GM23338 (cell line): ENCODE measurements at places on chromosomes 1 and 21. TPM values are rescaled to one million over a fixed set of nuclear protein-coding genes. Genes with fewer than 3 reads are reported as not detected.

OR1C1 gene
- total RNA-seq: not detected in 2 replicates

GRCh38 chr1:17024721-17025120 is 13.0 kb upstream of the ATP13A2 start:
- no peak for DNase-seq

DNA sequence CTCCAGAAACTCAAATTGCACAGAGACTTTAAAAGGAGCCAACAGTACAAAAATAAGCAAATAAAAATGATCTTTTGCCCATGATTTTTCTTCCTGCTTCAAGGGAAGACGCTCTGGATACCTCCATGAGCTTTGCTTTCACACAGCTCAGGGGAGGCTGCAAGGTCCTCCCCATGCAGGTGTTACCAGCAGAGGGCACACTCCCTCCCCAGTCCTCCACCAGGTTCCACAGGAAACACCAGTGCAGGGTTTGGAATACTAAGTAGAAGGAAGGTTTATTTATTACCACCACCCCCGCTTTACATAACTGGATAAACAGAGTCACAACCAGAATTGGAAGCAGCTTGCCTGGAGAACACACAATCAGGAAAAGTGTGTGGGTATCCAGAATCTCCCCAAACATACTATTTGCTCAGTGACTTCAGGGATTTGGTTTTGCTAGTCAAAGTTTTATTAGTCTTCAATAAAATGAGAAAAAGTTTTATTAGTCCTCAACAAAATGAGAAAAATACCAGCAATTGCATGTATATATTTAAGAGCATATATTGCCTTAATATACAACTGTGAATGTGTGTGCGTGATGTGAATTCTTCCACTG is 37.3 kb downstream of the HSD3B1 start:
- peak; percentile 72 for DNase-seq

DNA sequence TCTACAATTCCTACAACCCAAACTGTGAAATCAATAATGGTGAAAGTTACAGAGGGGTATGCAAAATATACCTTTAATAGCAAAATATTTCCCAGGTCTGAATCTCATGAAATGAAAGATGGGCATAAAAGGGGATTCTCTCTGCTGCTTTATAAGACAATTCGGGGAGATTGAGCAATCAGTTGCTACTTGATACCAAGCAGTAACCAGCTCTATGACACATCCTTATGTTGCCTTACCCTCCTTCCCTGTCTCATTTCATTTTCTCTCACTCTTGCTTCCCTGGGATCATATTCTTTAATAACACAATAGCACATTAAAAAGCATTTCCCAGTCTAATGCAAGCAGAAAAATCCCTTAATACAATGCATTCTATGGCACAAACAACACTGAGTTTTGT is 29.0 kb downstream of the ZSWIM5 start:
- DNase-seq: no peak

HSD11B1 gene
- not detected in 2 replicates for total RNA-seq

DNA sequence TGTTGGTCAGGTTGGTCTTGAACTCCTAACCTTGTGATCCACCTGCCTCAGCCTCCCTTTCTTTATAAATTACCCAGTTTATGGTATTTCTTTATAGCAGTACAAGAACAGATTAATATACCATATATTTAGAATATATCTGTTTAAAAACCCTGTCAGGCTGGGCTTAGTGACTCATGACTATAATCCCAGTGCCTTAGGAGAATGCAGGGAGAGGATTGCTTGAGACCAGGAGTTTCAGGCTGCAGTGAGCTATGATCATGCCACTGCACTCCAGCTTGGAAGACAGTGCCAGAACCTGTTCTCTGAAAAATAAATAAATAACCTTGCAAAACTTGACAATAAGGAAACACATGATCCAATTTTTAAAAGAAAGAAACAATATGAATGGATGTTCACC is 43.9 kb downstream of the ZNF684 start:
- no peak for DNase-seq

DNA sequence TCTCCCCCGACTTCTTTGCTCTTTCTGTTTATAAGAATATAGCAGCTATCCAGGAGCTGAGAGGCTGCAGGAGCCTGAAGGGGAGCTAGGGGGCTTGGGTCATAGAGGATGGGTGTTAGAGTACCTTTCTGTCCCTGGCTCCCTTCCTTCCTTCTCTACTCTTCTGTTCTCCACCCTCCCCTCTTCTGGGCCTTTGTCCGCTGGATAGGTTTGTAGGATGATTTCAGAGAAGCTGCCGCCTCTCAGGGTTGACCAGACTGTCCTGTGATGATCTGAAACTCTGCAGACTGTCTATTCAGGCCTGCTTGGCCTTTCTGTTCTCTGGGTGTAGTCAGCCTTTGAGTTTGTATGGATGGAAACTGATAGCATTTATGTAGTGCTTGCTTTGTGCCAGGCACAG is 26.3 kb downstream of the PPFIA4 start:
- DNase-seq: no peak

OR2M3 gene
- not detected in 2 replicates for total RNA-seq

IL20 gene
- total RNA-seq: not detected in 2 replicates

DNA sequence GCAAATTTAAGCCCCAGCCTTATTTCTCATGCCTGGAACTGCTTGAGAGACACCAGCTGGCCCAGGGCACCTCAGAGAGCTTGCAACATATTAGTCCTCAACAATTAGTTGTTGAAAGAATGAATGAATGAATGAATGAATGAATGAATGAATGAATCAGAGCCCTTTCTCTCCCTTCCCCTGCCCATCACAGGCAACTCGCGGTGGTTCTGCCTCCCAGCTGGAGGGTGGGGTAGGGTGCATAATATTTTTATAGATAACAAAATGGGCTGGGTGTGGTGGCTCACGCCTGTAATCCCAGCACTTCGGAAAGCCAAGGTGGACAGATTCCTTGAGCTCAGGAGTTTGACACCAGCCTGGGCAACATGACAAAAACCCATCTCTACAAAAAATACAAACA is 110.1 kb downstream of the CCDC185 start:
- no peak for DNase-seq

GRCh38 chr1:40394491-40395172 is 21.1 kb downstream of the SMAP2 start:
- no peak for DNase-seq

GRCh38 chr1:150555971-150556865 is 7.0 kb downstream of the ADAMTSL4 start:
- no peak for DNase-seq
